Stimulated activated CD4-positive, alpha-beta T cell treated with anti-CD3 and anti-CD28 coated beads, Interleukin-2, amount 100 ng/mL, for 24 hours (primary cell): ENCODE measurements at places on chromosomes 7 and 10.
A peak's percentile ranks its signal among the peaks of the same experiment; 100 is the strongest.

DNA sequence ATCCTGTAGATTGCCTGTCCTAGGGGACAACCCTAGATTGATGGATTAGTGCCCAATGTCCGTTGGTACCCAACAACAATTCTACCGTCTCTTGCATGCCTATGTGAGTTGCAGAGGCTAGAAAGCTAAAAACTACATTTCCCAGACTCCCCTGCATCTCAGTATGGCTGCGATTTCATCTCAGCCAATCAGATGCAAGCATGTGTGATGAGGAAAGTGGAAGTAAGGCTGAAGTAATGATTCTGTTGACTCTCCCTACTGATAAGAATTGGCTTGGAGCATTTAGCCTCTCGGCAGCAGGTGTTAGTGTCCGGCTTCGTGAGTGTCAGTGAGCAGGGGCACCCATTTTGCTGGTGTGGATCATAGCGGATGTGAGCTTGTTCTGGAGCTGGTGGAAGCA, 171.9 kb downstream of the FGFR2 start:
- DNase-seq: no peak

GRCh38 chr10:44682507-44682906, 228.6 kb upstream of the TMEM72 start:
- no peak for DNase-seq

- DNase-seq: no peak
These were observed 1.2 kb downstream of the ING3 start for GRCh38 chr7:120951826-120952225.

- DNase-seq: no peak
These were observed 294.8 kb downstream of the MDFIC start for GRCh38 chr7:115216652-115217051.

DNA sequence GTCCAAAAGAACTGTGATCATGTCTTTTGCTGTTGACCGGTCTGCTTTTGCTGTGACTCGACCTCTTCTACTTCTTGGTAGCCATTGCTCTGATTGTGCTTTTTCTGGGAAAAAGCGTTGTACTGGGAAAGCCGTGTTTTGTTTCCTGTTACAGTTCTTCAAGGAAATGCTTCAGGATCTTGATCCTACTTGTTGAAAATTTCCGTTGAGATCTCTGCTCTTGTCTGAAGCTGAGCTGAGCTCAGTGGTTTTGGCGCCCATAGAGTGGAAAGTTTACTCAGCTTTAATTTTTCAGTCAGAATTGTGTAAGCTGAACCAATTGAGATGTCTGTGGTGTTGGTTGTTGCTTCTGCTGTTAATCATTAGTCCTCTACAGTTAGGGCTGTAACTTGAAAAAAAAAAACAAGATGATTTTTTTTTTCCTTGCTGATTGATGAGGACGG, 302.2 kb downstream of the CCDC3 start:
- DNase-seq: no peak

- DNase-seq: no peak
These were observed 9.2 kb downstream of the FAM221A start for GRCh38 chr7:23689165-23689564.

DNA sequence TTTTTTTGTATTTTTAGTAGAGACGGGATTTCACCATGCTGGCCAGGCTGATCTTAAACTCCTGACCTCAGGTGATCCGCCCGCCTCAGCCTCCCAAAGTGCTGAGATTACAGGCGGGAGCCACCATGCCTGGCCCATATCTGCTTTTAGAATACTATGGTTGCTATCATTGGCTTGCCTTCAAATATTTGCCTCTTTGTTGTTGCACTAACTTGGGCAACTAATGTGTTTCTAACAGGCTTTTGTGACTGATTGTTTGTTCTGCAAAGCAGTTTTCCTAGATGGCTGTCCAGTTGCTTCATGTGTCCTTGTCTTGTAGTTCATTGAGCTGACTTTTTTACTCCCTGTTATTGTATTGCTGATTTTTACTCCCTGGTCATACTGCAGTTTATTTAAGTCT, 9.7 kb downstream of the VDAC2 start:
- no peak for DNase-seq

- DNase-seq: no peak
These were observed 236.3 kb downstream of the HTR7 start for GRCh38 chr10:90621577-90621976.

- no peak for DNase-seq
These were observed 826.9 kb downstream of the CNTNAP2 start for GRCh38 chr7:146943483-146943882.

DNA sequence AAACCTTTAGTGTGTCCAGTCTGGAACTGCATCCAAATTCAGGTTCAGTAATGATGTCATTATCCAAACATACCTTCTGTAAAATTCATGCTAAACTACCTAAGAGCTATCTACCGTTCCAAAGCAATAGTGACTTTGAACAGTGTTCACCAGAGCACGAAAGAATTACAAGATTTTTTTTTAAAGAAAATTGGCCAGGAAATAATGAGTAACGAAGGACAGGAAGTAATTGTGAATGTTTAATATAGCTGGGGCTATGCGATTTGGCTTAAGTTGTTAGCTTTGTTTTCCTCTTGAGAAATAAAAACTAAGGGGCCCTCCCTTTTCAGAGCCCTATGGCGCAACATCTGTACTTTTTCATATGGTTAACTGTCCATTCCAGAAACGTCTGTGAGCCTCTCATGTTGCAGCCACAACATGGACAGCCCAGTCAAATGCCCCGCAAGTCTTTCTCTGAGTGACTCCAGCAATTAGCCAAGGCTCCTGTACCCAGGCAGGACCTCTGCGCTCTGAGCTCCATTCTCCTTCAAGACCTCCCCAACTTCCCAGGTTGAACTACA, 694 bp upstream of the FAS start:
- no peak for DNase-seq

DNA sequence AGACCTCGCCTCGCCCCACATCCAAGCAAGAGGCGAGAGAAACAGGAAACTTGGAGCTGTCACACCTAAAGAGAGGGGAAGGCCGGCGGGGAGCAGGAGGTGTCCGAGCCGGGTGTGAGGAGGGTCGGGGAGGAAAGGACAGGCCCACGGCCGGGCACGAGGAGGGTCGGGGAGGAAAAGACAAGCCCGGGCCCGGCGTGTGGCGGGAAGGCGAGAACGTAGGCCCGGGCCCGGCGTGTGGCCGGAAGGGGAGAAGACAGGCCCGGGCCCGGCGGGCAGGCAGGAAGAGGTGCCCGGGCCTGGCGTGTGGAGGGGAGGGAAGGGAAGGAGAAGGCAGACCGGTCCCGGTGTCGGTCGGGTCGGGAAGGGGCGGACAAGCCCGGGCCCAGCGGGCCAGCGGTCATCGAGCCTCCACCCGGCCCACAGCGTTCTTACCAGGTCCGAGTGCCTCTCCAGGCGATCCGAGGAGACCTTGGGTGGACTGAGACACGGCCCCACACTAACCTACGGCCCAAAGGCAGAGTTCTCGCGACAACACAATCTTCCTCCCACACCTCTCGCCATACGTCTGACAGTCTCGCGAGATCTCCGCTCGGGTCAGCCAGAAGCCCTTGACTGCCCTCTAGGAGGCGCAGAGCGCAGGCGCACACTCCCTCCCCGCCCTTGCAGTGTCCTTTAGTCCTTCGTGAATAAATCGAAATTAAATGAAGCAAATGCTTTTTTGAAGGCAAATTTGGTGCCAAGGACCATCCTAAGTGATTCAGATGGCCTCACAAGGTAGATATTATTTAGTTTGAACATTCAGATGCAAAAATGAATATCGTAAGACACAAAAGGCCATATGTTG, at the start of gene NCOA4:
NCOA4 (minus strand) TSS at position 533 of the 847 bp plus-strand sequence. CDS start 13,943 bp downstream, outside the sequence.
- DNase-seq: peak; percentile 96

GRCh38 chr7:95796617-95797016, 24.3 kb downstream of the DYNC1I1 start:
- no peak for DNase-seq

GRCh38 chr7:77859343-77859742, 60.8 kb downstream of the PHTF2 start:
- DNase-seq: no peak

- DNase-seq: no peak
These were observed 10.3 kb upstream of the MUC17 start for GRCh38 chr7:101009629-101010028.

DNA sequence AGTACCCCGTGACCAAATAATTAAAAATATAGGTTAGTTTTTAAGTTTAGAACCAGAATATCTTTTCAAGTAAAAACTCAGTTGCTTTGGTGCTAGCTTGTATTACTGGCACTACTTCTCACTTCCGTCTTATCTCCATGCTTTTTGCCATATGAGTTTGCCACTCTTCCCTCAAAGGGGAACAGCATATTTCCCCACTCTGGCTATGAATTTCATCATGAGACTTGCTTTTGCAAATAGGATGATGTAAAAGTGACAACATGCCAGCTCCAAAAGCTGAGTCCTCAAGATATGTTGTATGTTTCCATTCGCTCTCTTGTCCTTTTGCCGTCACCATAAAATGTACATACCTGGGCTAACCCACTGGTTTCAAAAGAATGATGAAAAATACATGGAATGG, 178.1 kb upstream of the SEMA3A start:
- no peak for DNase-seq

GRCh38 chr7:81887098-81888090, 117.5 kb upstream of the HGF start:
- no peak for DNase-seq

- no peak for DNase-seq
These were observed 94.4 kb downstream of the ITIH5 start for GRCh38 chr10:7572391-7572790.
